ENCODE measurements at places on chromosomes 4 and X.
A peak's percentile ranks its signal among the peaks of the same experiment; 100 is the strongest.

DNA sequence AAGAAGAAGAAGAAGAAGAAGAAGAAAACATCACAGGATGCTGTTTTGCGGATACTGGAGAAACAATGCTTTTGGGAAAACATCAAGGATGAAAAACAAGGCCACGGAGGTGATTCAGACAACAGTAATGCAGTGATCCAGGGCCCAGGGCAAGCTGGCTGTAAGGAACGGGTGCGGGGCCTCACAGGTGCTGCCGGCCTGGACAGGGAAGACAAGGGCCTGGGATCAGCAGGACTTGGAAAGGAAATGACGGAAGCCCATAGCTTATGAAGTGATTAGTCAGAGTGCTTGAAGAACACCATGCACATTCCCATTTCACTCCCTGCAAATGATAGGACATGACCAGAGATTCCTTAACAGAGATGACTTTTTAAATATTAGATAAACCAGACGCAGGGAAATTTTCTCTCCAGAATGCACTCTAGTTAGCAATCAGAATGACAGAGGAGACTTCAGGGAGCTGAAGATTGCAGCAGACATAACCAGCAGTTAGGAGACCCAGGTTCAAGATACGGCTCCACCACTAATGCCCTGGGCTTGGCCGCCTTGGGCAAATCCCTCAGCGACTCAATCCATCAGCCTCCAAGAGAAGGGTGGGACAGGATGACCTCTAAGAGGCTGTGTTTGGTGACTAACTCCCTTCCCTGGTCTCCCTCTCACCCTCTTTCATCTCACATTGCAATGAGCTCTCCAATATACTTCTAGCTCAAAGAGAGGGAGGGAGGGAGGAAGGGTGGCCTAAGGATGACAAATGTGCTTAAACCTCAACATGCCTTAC lies 54.1 kb downstream of the APBB2 start:
- no peak for DNase-seq

GRCh38 chr4:187188118-187188517 lies 464.5 kb upstream of the FAT1 start:
- no peak for DNase-seq

GRCh38 chr4:53061091-53061850 lies 199.2 kb downstream of the RASL11B start:
- no peak for DNase-seq

- DNase-seq, result no peak
These were observed 11.7 kb upstream of the MAP7D3 start for GRCh38 chrX:136262812-136263315.

DNA sequence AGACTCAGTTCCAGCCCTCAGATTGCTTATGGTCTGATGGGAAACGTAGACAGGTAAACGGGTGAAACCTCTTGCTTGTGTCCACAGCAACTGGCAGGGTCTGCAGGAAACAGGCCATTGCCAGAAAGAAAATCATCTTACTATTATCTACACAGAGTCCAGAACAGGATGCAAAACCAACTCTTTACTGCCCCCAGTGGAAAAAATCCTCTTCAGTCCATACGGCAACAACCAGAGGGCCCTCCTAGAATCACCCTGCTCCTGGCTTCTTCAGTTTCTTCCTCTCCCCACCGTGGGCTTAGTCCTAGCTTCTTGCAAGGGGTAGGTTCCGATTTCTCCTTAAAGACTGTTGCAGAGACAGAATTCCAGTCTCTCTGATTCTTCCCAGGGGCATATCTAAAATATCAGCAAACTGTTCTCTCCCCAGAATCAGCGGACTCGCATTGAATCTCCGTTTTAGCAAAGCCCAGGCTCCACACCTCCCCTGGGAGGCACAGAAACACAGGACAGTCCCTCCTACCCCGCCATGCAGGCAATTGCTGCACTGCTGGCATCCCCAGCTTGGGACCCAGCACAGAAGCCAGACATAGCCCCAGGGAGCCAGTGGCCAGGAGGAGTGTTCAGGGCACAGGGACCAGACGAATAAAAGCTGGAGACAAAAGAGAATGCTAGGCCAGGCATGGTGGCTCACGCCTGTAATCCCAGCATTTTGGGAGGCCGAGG lies 41.0 kb upstream of the SH3RF1 start:
- peak; percentile 7 for DNase-seq

GRCh38 chrX:23559975-23560374 lies 107.3 kb upstream of the PRDX4 start:
- no peak for DNase-seq

GRCh38 chr4:28310926-28311325 lies 1450.3 kb downstream of the STIM2 start:
- DNase-seq, result no peak

DNA sequence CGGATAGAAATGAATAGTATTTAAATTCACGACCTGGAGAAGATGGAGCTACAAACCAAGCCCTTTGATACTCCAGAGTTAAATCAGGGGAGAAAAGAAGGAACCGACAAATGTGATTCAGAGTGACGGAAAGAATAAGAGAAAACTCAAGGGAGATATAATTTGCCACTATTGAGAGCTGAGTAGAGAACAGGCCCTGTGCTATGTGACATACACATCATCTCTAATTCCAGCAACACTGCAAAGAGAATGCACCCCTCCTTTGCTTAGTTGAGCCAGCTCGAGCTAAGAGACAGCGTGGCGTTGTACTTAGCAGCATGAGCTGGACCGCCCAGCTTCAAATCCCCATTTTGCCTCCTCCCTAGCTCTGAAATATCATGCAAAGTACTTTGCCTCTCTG lies 266.4 kb upstream of the TENM3 start:
- no peak for DNase-seq

DNA sequence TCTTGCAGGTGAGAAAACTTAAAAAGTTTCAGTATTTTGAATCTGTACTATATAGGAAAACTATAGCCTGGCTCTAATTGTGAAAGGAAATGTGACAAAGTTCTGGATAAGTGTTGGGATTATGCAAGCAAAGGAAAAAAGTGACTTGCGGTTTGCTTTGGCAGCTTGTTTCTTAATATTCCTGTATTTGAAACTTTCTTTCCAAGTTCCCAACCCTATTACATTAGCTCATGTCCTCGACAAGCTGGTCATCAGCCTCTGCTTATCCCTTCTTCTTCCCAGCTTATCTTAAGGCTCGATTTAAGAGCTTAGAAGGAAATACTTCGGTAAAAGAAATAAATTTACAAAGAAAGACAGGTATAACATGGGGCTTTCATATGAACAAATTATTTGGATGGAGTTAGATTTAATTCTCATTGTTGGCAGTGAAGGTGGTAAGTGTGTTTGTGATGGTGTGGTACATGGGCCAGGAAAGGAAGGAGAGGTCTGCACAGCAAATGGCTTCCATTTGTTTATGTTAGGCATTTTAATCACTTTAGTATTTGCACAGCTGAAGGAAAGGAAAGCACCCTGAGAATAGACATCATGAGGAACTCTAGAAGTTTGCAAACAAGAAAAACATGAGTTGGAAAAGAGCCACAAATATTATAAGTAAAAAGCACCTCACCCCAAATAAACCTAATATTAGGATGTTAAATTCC lies 5.1 kb upstream of the MYOZ2 start:
- no peak for DNase-seq

- DNase-seq, result no peak
These were observed 3.3 kb upstream of the RPS4X start for GRCh38 chrX:72280321-72280845.

DNA sequence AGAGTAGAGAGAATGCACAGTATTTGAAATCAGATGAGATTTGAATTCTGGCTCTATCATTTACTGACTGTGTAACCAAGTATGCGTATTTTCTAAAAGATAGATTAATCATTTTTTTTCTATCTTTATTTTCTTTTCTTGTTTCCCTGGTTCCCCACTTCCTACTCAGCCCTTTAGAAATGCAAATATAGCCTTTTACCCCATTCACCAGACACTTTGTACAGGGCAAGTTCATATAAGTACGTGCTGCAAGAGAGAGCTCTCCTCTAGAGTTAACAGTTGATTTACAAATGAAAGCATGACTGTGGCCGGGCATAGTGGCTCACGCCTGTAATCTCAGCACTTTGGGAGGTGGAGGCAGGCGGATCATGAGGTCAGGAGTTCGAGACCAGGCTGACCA lies 17.8 kb upstream of the TDO2 start:
- no peak for DNase-seq

- no peak for DNase-seq
These were observed 35.3 kb downstream of the FAM13A start for GRCh38 chr4:89021684-89022083.

- DNase-seq, result no peak
These were observed 395.9 kb upstream of the INTU start for GRCh38 chr4:127236889-127237288.

- peak; percentile 6 for DNase-seq
These were observed 146.4 kb downstream of the GPC3 start for GRCh38 chrX:133838761-133839676.

- DNase-seq, result no peak
These were observed 51.3 kb downstream of the ATP11C start for GRCh38 chrX:139881572-139881971.

DNA sequence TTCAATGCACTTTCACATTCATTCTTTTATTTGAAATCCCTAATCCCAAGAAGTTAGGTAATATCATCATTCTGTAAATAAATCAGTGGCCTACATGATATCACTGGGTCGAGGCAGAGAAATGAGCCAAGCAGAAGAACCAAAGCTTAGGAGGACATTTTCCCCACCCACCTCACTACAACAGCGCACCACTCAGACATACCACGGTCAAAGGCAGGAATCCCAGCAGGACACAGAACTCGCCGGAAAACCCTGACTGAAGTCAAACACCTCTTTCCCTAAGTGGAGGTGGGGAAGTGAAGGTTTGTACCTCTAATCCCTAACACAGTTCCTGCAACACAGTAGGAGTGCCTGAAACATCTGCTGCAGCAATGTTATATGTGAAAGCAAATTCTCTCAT lies 21.5 kb downstream of the RELL1 start:
- no peak for DNase-seq

GRCh38 chr4:126451237-126451873 lies 1136.6 kb downstream of the FAT4 start:
- DNase-seq, result no peak

GRCh38 chrX:16770970-16771482 lies 15.2 kb upstream of the TXLNG start:
- no peak for DNase-seq

DNA sequence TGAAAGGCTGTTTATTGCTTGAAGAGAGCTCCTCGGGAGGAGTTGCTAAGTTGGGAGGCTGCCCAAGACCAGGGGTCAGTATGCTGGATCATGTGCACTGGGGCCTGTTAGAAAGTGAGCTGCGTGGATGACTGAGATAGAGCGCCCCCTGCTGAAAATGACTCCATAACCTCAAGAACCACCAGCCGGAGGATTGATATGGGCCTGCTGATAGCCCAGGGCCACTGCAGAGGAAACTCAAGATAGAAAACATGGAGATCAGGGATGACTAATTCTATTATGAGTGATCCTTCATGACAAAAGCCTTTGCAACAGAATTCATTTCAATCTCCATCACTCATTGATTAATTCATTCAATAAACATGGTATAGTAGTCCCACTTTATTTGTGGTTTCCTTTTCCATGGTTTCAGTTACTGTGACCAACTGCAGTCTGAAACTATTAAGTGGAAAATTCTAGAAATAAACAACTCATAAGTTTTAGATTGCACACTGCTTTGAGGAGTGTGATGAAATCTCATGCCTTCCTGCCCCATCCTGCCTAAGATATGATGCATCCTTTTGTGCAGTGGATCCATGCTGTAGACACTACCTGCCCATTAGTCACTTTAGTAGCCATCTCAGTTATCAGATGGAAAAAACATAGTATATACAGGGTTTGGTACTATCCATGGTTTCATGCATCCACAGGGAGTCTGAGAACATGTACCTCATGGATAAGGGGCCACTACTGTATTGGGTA lies 126.7 kb upstream of the MBNL3 start:
- DNase-seq, result peak; percentile 49

GRCh38 chr4:80500613-80501012 lies 165.1 kb downstream of the CFAP299 start:
- peak; percentile 69 for DNase-seq

DNA sequence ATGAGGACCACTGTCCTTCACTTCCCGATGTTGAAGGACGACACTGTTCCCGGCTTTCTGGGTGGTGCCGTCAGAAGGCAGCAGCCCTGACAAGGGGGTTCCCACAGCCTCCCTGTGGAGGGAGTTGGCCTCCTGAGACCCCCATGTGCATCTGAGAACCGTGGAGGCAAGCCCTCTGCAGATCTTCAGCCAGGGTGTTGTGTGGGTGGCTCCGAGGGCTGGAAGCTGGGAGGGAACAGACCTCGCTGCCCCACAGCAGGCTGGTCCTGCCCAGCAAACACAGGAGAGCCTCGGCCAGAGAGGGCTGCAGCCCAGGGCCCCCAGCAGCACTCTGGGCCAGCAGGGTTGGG lies 16.2 kb downstream of the DGKQ start:
- no peak for DNase-seq
